ENCODE measurements at places on chromosomes 2 and 18.

GRCh38 chr2:14324308-14324707 lies 308.2 kb upstream of the LRATD1 start:
- no peaks in the 10 kb centered on the region for H3K4me1 ChIP-seq
- H3K27ac ChIP-seq = no peak overlapping the region
- DNase-seq = no peak

- H3K4me1 ChIP-seq = peaks cover 27% of the 10 kb centered on the region
- H3K27me3 ChIP-seq = no peaks in the 10 kb centered on the region
- no peak for DNase-seq
- H3K36me3 ChIP-seq = no peaks in the 10 kb centered on the region
- H3K4me3 ChIP-seq = no peak overlapping the region
Measured at GRCh38 chr18:70376137-70376913, 87.5 kb downstream of the SOCS6 start.

- DNase-seq = peak; percentile 29
- no peaks in the 10 kb centered on the region for H3K27me3 ChIP-seq
- no peak overlapping the region for H3K27ac ChIP-seq
- H3K4me3 ChIP-seq = no peak overlapping the region
- peaks cover 3% of the 10 kb centered on the region for H3K4me1 ChIP-seq
Measured at GRCh38 chr18:24398540-24398939, 916 bp upstream of the OSBPL1A start.

DNA sequence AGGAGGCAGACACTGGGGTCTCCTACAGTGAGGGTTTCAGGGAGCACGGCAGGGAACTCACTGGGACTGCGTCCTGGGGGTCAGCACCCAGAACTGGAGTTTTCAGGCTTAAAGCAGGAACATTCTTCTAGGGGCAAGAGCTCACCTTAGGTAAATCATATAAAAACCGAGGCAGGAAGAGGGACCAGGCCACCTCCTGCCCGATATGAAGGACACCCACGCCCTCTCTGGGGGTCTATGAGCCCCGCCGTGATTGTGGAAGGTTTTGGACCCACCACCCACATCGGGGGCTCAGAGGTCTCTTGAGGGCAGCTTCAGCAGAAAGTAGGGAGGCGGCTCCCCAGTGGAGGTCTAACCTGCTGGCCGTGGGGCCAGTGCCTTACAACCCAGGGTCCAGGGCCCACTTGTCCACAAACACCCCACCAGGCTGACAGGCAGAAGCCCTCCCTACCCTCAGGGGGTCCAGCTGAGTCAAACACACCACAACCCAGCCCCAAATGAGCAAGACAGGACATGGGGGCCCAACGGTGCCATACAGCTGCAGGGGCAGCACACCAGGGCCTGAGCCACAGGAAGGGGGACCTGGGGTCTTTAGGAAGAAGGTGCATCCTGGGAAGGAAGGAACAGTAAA lies 25.3 kb downstream of the CROCC2 start:
- peaks cover 3% of the 10 kb centered on the region for H3K27me3 ChIP-seq
- no peak overlapping the region for H3K4me3 ChIP-seq
- no peak overlapping the region for H3K27ac ChIP-seq
- no peaks in the 10 kb centered on the region for H3K36me3 ChIP-seq
- H3K4me1 ChIP-seq = no peaks in the 10 kb centered on the region
- no peak for DNase-seq

- H3K36me3 ChIP-seq = no peaks in the 10 kb centered on the region
- DNase-seq = peak; percentile 91
- H3K27me3 ChIP-seq = no peaks in the 10 kb centered on the region
Measured at GRCh38 chr2:42967959-42968674, 175.7 kb upstream of the HAAO start.

GRCh38 chr2:162475661-162476060 lies 131.7 kb downstream of the GCA start:
- H3K27ac ChIP-seq = no peak overlapping the region
- H3K36me3 ChIP-seq = no peaks in the 10 kb centered on the region
- no peak for DNase-seq
- H3K4me3 ChIP-seq = no peak overlapping the region

- DNase-seq = peak; percentile 68
- H3K27ac ChIP-seq = no peak overlapping the region
- no peaks in the 10 kb centered on the region for H3K36me3 ChIP-seq
Measured at GRCh38 chr2:133415210-133415876, 152.9 kb downstream of the NCKAP5 start.

GRCh38 chr2:214011676-214012075 lies 399.2 kb upstream of the VWC2L start:
- H3K4me3 ChIP-seq = no peak overlapping the region
- peaks cover under 1% of the 10 kb centered on the region for H3K4me1 ChIP-seq
- DNase-seq = no peak
- H3K27me3 ChIP-seq = no peaks in the 10 kb centered on the region
- no peak overlapping the region for H3K27ac ChIP-seq

- peak overlapping the region; percentile 37 for H3K27ac ChIP-seq
- H3K4me1 ChIP-seq = peaks cover 14% of the 10 kb centered on the region
- H3K36me3 ChIP-seq = peaks cover 2% of the 10 kb centered on the region
- H3K4me3 ChIP-seq = no peak overlapping the region
Measured at GRCh38 chr2:33322612-33323011, 153.8 kb upstream of the RASGRP3 start.

DNA sequence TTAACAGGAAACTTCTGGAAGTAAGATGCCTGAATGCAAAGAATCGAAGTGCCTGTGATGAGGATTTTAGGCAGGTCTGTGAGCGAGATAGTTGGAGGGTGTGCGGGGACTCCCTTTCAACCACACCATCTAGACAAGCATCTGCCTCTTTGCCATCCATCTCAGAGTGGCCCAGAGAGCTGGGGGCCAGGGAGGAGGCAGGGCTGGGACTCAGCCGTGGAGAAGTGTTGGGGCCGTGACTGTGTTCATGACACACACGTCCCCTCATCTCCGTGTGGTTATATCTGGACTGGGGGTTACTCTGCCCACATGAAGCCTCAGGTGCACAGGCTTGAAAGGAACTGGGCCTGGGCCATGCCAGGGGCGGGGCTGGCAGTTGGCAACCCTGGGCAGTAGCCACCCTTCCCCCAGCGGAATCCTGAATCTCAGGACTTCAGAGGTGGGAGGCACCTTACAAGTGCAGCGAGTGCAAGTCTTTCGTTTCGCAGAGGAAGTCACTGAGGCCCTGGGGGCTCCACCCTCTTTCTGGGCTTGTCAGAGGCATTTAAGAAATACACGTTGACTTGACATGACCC lies 112.5 kb downstream of the SLC4A3 start:
- no peaks in the 10 kb centered on the region for H3K4me1 ChIP-seq
- H3K36me3 ChIP-seq = no peaks in the 10 kb centered on the region
- no peak overlapping the region for H3K4me3 ChIP-seq

DNA sequence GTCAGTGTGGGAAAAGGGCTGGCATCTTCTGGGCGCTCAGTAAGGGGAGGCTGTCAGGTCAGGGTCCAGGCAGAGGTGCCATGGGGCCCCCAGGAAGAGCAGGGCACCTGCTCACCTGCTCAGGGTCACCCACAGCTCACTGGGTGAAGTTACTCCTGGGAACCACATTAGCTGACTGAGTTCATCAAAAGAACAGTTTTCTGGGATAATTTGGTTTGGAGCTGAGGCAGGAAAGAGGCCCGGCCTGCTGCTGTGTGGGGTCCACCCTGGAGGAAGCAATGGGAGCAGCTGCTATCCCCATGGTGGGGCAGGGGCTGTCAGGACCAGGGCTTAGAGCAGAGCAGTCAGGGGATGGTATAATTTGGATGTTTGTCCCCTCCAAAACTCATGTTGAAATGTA lies 97.2 kb upstream of the GPC1 start:
- H3K36me3 ChIP-seq = no peaks in the 10 kb centered on the region
- DNase-seq = no peak
- no peak overlapping the region for H3K27ac ChIP-seq
- H3K4me1 ChIP-seq = no peaks in the 10 kb centered on the region
- no peak overlapping the region for H3K4me3 ChIP-seq
